ENCODE measurements at places on chromosomes 7 and 10. TPM values are rescaled to one million over a fixed set of nuclear protein-coding genes. Genes with fewer than 3 reads are reported as not detected.

The CH25H gene
- 0.40 TPM for total RNA-seq

DNA sequence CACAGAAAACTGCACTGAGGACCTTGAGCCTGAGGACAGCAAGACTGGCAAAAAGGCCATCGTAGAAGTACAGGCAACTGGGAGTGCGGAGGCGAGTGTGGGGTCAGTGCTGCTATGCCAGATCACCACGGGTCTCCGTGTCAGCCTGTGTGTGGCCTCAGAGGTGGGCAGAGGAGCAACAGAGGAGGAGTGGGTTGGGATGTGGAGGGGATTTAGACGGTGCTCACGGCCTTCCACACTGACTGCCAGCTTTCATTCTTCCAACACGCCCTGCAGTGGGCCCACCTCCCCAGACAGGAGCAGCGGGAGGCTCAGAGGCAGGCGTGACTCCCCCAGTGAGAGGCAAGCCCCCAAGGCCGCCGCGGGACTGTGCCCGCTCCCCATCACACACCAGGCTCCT lies 17.0 kb upstream of the ZMIZ1 start:
- no peak for DNase-seq

DNA sequence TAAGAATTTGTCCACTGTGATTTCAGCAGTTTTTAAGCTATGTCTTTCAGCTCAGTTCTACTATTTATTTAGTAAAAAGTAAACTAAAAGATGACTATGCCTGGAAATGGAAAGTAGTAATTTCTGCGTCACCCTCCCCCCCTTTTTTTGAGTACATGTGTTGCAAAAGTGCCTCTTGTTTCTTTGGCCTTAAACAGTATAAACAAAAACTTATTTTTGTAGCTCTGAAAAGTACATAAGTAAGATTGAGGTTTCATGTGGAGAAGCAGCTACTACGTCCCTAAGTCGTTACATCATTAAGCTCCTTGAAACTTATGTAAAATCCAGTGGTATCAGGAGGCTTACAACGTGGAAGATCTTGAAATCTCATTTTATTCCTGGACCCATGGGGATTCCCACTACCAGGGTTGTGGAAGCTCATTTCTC lies 46.3 kb upstream of the HBP1 start:
- DNase-seq: no peak

- DNase-seq: no peak
Measured at GRCh38 chr7:74405191-74405898, 48.4 kb upstream of the GTF2IRD1 start.

The ANAPC16 gene
- total RNA-seq: 59.8 TPM

DNA sequence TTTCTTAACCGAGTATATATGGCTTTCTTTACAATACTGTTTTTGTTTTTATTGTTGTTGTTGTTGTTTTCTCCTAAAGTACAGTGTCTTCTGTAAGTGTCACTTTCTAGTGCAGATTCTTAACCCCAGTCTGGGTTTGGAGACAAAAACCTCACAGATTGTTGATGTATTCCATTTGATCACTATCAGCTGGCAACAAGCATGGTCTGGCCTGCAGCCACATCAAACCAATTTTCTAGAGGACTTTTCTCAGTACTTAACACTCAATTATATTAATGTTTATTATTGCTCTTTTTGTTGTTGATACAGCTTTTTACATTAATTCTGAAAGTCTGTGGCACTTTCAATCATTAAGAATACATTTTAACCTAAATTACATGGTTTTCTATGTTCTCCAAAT lies 17.1 kb downstream of the LRRN3 start:
- no peak for DNase-seq

The CDC14C gene
- total RNA-seq: not detected

GRCh38 chr10:2754943-2755342 lies 312.4 kb upstream of the PFKP start:
- DNase-seq: no peak

DNA sequence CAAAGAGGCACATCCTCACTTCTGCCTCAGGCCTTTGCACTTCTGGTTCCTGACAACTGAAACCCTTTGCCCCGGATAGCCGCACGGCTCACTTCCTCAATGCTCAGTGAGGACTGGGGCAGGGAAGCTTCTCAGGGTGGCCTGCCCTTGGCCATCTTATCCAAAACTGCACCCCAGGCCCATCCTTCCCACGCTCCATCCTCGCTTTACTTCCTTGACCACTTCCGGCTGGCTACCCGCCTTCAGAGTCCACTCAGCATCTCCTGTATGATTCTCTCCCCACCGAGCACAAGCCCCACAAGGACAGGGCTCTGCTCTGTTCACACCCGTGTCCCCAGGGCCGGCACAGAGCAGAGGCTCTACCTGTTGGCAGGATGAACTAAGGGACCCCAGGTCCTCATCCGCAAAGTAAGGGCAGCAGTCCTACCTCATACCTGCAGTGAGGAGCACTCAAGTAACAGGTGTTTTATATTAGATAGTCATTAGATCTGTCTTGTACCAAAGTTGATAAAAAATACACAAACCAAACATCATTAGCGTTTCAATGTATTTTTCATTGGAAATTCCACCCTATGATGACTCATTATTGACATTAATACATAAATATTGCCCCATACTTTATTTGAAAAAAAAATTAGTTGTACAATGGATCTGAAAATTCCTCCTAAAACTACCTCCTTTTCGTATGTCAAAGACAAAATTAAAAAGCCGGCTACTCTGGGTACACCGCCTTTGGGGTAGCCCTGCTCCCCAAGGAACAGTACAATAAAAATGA lies 35.0 kb downstream of the GNA12 start:
- no peak for DNase-seq

The METTL27 gene
- total RNA-seq: 1.0 TPM

The GBX1 gene
- not detected for total RNA-seq

DNA sequence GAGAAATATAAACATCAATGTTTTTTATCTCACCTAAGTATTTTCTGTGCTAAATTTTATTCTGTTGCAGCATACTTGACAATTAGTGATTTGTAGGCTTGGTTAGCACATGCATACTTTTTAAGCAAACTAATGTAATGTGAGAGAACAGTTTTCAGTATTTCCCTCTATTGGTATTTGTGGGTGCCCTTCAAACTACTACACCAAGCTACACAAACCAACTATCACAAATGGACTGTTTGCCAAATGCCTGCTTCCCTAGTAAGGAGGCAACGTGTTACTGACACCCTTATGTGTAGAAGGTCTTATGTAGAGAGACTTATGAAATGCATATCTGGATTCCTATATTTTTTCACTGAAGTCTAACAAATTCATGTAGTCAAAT lies 98.4 kb upstream of the FZD1 start:
- no peak for DNase-seq

DNA sequence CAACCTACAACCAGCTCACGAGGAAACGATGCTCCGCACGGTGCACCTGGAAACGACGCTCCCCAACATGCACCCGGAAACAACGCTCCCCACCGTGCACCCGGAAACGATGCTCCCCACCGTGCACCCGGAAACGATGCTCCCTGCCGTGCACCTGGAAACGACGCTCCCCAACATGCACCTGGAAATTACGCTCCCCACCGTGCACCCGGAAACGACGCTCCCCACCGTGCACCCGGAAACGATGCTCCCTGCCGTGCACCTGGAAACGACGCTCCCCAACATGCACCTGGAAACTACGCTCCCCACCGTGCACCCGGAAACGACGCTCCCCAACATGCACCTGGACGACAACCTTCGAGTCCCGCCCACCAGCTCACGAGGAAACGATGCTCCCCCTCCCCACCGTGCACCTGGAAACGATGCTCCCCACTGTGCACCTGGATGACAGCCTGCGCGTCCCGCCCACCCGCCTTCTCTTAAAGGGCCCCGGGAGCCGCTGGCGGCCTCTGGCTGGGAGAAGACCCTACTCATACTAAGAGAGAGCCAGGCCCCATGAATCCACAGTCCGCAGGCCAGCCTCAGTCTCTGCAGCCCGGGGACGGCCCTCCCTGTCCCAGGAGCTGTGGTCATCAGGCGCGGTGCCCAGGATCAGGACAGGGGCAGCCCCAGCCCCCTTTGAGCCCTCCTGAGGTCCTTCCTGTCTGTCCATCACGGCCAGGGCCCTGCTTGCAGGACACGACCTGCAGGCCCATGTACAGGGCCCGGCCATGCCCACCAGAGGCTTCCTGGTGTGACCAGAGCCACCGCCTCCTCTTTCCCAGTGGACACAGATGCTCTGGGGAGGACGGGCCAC lies 98.3 kb downstream of the PDGFA start:
- no peak for DNase-seq

- no peak for DNase-seq
Measured at GRCh38 chr10:52639652-52640051, 132.9 kb downstream of the MBL2 start.

GRCh38 chr10:14758994-14759664 lies 15.6 kb downstream of the FAM107B start:
- DNase-seq: no peak
